Stimulated activated CD4-positive, alpha-beta T cell treated with anti-CD3 and anti-CD28 coated beads, Interleukin-15, amount 100 ng/mL, for 48 hours (primary cell): ENCODE measurements at places on chromosomes 1 and 21.

DNA sequence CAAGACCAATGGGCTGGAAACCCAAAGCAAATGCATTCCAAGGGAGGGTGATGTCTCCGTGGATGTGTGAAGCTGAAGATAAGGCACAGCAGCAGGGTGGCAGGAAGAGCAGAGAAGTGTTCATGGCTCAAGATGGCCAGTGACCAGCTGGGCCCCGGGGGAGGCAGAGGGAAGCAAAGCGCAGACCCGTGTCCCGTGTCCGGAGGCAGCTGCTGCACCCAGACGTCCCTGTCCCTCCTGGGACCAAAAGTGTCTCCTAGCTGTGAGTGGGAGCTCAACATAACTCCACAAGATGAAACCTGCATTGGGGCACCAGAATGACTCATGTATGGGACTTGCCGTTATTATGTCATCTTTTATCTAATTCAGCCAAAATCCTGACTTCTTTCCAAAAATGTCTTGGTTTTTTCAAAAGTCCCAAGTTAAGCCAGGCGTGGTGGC is 118.2 kb downstream of the RIPK4 start:
- no peak for DNase-seq

GRCh38 chr1:25738499-25738898 is 61.5 kb upstream of the SELENON start:
- DNase-seq: no peak

- DNase-seq: no peak
Observed at GRCh38 chr1:233361876-233362275, 34.4 kb downstream of the MAP3K21 start.

DNA sequence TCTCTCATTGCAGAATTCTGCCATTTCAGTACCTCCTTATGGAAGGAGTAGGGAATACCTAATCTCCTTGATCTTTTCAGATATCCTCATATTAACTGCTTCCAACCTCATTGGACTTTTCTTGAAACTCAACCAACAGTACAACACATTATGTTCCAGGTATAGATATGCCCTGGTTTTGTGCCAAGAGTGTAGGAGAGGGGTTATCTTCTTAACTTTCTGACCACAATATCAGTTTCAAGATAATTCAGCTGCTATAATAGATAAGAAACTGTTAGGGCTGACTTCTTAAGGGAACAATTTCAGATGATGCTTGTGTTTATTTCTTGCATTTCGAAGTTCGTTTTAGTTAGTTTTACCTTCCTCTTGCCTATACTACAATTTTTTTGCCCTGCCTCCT is 2.1 kb upstream of the LPGAT1 start:
- DNase-seq: no peak

DNA sequence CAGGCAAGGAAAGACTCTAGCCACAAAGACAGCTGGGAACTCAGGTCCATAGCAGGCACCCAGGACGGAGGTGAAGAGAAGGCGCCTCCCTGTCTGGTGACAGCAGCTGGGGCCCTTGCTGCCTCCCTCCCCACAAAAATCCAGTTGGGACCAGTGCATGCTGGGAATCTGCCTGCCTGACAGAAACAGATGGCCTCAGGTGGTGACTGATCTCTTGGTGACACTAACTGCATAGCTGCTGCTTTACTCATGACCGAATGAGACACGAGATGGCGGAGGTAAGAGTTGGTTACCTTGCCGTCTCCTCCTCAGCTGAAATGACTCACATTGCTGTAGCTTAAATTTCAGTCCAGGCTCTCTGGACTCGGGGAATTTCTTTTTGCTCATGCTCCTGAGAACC is 130.3 kb downstream of the FGGY start:
- no peak for DNase-seq

DNA sequence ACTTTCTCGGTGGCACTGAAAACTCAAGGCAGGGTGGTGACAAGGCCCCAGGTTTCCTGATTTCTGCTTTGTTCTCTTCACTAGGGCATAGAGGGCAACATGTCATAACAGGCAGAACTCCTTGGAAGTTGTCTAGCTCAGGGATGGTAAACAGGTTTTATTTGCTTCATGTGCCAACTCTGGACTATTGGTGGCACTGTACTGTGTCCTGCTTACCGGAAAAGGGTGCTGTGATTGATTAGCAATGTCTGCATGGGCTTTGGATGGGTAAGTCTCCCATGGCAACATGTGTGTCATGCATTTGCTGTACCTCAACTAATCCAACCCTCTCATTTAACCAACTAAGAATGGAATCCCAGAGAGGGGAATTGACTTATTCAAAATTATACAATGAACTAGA is 70.7 kb upstream of the USP24 start:
- DNase-seq: no peak

- no peak for DNase-seq
Observed at GRCh38 chr1:8197493-8198282, 120.2 kb upstream of the SLC45A1 start.

DNA sequence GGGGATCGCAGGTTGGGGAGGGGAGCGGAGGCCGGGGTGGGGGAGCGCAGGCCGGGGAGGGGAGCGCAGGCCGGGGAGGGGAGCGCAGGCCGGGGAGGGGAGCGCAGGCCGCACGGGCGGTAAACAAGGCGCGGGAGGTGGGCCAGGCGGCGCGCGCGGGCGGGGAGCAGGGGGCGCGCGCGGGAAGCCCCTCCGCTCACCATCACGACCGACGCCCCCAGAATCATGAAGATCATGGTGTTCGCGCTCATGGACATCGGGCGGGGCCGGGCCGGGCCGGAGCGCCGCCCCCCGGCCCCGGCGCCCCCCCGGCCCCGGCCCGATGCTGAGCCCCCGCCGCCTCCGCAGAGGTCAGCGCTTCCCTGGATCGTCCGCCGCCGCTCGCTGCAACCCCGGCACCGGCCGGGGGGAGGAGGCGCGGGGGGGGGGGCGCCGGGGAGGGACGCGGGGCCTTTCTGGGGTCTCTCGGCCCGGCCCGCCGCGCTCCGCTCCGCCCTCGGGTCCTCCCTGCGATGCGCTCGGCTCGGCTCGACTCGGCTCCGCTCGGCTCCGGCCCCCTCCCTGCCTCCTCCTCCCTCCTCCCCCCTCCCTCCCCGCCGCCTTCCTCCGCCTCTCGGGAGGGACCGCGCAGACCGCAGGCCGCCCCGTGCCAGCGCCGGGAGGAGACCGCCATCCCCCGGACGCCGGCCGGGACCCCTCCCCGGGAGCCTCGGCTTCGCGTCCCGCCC is at the start of gene TMEM240:
Gene TMEM240 (minus strand): TSS at position 535 of the 728 bp plus-strand sequence. CDS start 278 bp downstream, at position 257.
- DNase-seq: peak; percentile 40

DNA sequence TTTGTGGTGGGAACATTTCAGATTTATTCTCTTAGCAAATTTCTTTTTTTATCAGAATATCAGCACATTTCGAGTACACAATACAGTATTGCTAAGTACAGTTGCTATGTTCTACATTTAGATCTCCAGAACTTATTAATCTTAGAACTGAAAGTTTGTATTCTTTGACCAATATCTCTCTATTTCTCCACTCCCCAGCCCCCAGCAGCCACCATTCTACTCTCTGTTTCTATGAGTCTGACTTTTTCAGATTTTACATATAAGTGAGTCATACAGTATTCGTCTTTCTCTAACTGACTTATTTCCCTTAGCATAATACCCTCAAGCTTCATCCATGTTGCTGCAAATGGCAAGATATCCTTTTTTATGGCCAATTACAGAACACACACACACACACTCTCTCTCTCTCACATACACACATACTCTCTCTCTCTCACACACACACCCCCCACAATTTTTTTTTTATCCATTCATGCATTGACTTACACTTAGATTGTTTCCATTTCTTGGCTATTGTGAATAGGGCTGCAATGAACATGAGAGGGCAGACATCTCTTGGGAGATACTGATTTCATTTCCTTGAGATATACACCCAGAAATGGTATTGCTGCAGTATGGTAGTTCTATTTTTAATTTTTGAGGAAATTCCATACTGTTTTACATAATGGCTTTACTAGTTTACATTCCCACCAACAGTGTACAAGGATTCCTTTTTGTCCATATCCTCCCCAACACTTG is 15.7 kb downstream of the RPTN start:
- DNase-seq: peak; percentile 14

GRCh38 chr1:16119504-16119903 is 36.4 kb downstream of the EPHA2 start:
- no peak for DNase-seq

DNA sequence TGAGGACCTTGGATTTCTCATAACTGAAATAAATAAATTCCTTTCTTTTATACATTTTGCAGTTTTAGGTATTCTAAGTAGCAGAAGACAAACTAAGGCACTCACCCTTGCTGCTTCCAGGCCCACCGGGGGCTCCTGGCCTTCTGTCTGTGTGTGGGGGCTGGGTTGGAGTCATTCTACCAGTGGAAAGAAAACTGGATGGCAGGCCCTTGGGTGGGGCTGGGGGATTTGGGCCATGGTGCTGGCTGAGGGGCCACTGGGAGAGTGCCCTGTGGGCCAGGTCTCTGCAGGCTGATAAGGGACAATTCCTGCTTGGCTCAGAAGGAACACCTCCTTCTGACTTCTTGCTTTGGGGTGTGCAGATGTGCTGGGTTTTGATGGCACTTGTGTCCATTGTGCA is 54.0 kb upstream of the CSF3R start:
- DNase-seq: no peak

DNA sequence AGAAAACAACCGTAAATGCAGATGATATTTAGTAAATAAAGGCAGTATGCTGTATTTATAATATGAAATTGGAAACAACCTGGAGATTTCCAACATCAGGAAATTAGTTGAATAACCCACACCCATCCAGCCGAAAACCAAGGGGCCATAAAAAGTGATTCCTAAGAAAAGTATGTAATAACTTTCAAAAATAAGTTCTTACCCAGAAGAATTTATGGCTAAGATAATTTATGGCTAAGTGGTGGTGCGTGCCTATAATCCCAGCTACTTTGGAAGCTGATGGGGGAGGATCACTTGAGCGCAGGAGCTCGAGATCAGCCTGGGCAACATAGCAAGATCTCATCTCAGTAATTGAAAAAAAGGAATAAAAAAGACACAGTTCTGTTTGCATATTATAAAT is 43.2 kb downstream of the TMCO4 start:
- DNase-seq: no peak

GRCh38 chr1:20110679-20111078 is 8.7 kb downstream of the PLA2G2D start:
- no peak for DNase-seq

DNA sequence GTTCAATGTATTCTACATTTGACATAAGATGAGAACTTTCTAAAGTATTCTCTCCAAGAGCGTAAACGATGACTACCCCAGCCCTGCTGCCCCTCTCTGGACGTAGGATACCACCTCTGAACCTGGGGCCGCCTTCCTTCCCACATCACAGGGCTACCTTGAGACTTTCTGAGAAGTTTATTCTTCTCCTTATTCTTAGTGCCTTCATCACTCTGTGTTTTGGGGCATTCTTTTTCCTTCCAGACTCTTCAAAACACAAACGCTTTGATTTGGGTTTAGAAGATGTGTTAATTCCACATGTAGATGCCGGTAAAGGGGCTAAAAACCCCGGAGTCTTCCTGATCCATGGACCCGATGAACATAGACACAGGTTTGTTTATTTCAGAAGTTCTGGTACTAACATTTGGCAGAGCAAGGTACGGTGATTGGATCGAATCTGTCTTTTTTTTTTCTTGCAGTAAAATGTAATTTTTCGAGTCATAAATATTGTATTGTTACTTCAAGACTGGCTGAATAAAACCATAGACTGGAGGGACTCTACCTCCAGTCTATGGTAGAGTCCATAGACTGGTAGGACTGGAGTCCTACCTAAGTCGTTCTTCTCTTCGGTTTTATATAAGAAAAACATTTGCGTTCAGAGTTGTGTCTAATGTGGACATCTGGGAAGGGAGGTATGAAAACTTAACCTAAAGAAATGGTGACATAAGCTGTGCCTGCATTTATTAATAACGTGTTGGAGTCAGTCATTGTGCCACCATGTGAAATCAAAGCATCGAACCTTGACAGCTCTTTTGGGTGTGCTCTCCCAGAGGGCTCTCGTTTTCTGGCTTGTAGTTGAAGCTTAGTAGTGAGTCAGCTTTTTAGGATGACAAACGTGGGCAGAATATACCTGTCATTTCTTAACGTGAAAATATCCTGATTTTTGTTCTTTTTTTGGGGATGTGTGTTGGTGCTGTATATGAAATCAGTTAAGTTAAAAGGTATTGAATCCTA is 1.2 kb downstream of the MAN1A2 start:
- no peak for DNase-seq

DNA sequence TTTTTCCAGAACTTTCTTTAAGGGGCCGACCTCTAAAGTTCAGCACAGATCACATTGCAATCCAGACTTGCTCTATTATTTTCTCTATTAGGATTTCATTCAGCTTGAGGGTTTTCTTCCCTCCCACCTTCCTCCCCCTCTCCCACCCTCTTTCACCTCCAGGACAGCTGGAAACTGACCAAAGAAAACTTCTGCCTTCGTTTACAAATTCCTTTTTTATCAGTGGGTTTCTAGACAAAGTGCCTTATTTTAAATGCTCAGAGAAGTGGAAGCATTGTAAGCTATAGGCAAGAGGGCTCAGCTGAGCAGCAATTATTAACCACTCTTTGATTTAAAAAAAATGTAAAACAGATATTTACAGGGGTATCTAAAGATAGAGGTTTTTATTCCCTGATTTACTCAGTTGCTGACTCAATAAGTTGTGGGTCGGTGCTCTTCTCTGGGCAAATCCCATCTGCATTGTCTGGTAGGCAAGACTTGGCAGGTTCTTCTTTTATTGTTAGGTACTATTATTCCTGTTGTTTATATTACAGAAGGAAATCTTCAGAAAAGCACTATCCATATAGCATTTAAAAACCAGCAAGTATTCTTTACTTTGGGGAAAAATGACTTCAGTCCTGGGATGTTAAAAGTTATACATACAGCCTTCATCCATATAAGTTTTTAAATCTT is 277.0 kb upstream of the C1orf105 start:
- DNase-seq: no peak

GRCh38 chr1:109667452-109668122 is at the start of gene GSTM2:
Gene GSTM2, plus strand, starts transcription at chr1:109668057. Its CDS starts 59 bp downstream, at chr1:109668116.
- peak; percentile 71 for DNase-seq

GRCh38 chr21:45882645-45883044 is 98.9 kb upstream of the COL6A1 start:
- no peak for DNase-seq

DNA sequence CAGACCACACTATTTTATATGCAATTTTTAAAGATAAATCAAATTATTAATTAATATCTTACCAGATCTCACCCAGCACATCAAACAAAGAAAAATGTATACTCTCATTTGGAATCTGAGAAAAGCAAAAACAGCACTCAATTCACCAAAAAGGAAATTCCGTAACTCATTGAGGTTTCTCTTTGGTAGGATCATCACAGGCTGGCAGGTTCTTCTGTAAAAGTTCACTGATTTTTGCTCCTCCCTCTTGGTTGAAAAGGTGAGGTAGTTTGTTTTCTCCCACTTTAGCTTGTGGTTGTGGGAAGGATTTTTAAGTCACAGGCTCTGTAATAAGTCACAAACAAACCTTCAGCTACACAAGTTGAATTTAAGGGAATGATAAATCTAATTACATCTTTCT is at the start of gene LIPI:
Gene LIPI (minus strand): TSS at position 218 of the 400 bp plus-strand sequence. CDS start 110 bp downstream, at position 108.
- DNase-seq: no peak

GRCh38 chr1:61779231-61779630 is 37.0 kb downstream of the PATJ start:
- no peak for DNase-seq

GRCh38 chr1:200154069-200154767 is 126.7 kb downstream of the NR5A2 start:
- DNase-seq: peak; percentile 10
